Type B pancreatic cell (in vitro differentiated cells): ENCODE measurements at places on chromosomes 2 and 18. TPM values are rescaled to one million over a fixed set of nuclear protein-coding genes. Genes with fewer than 3 reads are reported as not detected.

- DNase-seq, result no peak
Measured at GRCh38 chr18:34467058-34467457, 242.3 kb upstream of the NOL4 start.

GRCh38 chr2:167140767-167141166, 252.5 kb downstream of the XIRP2 start:
- DNase-seq, result no peak

The MRO gene
- 1.2 and 8.6 TPM in 2 replicates for total RNA-seq

- no peak for DNase-seq
Measured at GRCh38 chr2:205865905-205866441, 183.7 kb downstream of the NRP2 start.

- no peak for DNase-seq
Measured at GRCh38 chr2:96684883-96685576, 42.5 kb downstream of the FER1L5 start.

- DNase-seq, result no peak
Measured at GRCh38 chr2:98465456-98466226, 21.0 kb downstream of the INPP4A start.

DNA sequence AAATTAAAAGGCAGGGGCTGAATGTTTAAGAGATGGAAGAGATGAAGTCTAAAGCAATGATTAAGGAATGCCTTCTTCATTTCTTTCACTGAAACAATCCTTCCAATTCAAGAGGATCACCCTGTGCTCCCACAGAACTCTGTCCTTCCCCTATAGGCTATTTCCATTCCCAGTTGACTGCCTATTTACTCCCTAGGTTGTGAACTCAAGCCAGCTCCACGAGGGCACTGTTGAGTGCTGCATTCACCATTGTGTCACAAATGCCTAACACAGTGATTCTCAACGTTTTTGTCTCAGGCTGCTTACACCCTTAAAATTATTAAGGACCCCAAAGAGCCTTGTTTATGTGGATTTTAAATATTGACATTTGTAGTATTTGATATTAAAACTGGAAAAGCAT, 112.4 kb downstream of the AOX1 start:
- no peak for DNase-seq

The CPLX4 gene
- not detected in 2 replicates for total RNA-seq

DNA sequence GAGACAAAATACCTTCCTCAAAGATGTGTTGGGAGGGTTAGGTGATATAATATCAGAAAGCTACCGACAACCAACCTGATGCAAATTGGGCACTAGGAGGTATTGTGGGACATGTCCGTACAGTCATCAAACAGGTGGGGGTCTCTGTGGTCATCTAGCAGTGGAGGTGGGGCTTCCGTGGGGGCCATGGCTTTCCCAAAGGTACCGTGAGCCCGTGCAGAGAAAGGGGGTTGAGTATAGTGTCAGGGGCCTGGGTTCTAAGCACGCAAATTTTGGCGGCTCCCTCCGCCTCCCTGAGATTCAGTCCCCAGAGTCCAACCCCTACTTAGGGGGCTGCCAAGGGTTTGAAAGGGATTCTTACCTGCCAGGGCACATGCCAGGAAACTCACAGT, 32.6 kb downstream of the HJURP start:
- peak; percentile 60 for DNase-seq

The KCNS3 gene
- total RNA-seq, result 5.3 and 10.3 TPM in 2 replicates

The ERFE gene
- total RNA-seq, result 0.29 and 3.8 TPM in 2 replicates

The SKA1 gene
- 5.7 and 14.0 TPM in 2 replicates for total RNA-seq

The SPOPL gene
- total RNA-seq, result 24.7 and 29.0 TPM in 2 replicates

GRCh38 chr2:54680397-54681041, 42.9 kb upstream of the EML6 start:
- no peak for DNase-seq

- no peak for DNase-seq
Measured at GRCh38 chr2:239132156-239132709, 268.6 kb downstream of the HDAC4 start.

The TRPM8 gene
- total RNA-seq, result 0.60 and 0.62 TPM in 2 replicates

DNA sequence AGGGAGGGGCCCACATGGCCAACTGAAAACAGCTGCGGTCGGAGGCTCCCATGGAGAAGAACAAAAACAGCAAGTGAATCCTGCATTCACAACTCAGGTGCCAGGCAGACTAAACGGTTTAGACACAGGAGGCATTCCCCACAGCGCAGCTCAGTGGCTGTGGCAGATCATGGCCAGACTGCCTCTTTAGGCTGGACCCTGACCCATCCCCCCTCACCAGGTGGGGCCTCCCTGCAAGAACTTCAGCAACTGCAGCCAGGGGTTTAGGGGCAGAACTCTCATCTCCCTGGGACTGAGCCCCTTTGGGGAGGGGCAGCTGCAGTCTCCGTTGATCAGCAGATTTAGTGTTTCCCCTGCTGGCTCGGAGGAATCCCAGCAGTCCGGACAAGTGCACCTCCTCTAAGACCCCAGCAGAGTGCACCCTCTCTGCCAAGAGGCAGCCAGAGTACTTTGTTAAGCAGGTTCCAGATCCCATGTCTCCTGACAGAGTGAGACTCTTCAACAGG, 346.7 kb downstream of the SS18 start:
- DNase-seq, result no peak

DNA sequence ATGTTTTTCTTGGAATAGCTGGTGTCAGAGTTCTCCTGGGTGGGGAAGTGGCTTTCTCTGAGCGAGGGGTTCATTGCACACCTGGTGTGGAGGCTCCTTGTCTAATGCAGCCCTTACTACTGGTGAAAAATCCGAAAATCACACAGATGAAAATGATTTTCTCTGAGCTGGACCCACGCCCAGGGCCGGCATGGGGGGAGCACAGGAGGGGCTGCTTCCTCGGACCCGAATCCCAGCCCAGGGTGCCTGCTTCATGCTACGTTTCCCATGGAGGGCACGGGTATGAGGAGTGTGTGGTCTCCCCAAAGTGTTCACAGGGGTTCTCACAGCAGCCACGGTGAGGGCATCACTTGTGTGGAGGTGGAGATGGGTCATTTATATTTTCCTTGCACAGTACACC, 288.0 kb upstream of the HDAC4 start:
- DNase-seq, result no peak

The ABHD1 gene
- 0.12 and 0.51 TPM in 2 replicates for total RNA-seq

The CCDC148 gene
- 0.69 and 3.1 TPM in 2 replicates for total RNA-seq

DNA sequence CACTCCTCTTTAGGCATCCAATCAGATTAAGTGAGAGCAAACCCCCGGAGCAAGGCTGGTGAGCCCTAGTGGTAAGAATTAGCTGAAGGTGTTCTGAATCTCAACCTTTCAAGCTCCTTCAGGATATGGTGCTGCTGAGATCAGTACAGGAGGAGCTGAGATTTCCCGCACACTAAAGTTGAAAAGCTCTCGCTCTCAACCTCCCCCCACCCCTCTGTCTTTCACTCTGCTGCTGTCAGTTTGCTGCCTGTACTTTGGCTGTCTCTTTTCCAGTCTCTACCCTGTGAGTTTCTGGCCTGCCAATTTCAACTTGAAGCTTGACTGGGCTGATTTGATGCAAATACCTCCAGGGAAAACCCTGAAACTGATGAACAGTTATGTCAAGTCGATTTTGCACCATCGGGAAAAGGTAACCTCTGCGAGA, 15.7 kb downstream of the ZEB2 start:
- DNase-seq, result no peak

GRCh38 chr2:100321179-100321865, 979 bp downstream of the LONRF2 start:
- DNase-seq, result peak; percentile 76

The KCNG2 gene
- total RNA-seq, result 0.29 TPM in 1 of 2 replicates, not detected in the other

The CAPN14 gene
- 0.12 and 0.39 TPM in 2 replicates for total RNA-seq

The IL36B gene
- total RNA-seq, result not detected in 2 replicates
